ENCODE measurements at places on chromosomes 13 and 19.

DNA sequence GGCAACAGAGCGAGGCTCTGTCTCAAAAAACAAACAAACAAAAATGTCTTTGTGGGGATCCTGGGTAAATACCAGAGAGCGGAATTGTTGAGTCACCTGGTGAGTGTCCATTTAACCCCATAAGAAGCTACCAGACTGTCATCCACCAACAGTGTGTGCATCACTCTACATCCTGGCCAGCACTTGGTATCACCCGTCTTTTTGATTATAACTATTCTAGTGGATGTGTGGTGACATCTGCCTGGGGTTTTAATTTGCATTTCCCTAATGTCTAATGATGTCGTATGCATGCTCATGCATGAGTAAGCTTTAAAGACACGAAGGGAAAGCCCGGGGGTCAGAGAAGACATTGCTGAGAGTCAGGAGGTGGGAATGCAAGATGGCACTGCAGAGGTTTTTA is 126.7 kb upstream of the MRI1 start:
- DNase-seq, result no peak

GRCh38 chr13:61162636-61163035 is 253.0 kb downstream of the PCDH20 start:
- no peak for DNase-seq

DNA sequence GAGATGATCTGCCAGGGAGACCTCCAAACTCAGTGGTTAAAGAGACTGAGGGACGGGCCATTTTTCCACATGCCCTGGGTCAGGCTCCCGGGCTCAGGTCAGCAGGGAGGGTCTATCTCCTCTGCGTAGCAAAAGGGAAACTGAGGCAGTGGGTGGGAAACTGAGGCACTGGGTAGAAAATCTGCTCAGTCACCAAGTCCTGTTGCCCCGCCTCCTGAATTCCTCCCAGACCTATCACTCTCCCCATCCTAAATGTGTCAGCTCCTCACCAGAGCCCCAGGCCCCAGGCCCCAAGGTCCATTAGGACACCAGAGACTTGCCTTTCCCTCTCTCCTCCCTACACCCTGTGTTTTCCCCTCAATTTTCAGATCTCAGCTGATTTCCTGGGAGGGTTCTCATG is 2.4 kb downstream of the CD320 start:
- DNase-seq, result no peak

DNA sequence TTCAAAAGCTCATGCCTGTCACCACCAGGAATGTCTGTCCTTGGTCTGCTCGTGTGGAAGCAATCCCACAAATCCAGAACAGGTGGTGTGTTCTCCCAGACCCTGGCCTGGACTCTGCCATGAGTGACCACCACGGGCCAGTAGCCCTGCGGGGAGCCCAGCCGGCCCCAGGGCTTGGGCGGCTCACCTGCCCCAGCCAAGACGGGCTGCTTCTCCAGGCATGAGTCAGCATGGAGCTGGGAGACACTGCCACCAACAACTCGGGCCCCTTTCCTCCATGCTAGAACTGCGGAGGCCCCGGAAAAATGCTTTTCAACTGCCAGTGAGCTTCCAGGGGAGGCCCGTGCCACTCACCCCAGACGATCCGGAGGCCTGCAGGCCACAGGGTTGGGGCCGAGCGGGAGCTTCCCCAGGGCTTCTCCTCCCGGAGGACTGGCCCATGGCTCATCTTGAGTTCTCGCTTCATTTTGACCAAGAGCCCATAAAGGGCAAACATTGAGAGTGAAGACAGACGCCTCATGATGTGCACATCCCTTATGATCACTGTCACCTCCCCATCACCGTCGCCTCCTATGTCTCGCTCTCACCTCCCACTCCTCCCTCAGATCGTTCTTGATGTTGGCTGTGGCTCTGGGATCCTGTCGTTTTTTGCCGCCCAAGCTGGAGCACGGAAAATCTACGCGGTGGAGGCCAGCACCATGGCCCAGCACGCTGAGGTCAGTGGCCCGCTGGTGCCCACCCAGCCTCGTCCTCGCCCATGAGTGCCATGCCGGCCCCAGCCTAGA is 16.7 kb downstream of the YIPF2 start:
- DNase-seq, result no peak

DNA sequence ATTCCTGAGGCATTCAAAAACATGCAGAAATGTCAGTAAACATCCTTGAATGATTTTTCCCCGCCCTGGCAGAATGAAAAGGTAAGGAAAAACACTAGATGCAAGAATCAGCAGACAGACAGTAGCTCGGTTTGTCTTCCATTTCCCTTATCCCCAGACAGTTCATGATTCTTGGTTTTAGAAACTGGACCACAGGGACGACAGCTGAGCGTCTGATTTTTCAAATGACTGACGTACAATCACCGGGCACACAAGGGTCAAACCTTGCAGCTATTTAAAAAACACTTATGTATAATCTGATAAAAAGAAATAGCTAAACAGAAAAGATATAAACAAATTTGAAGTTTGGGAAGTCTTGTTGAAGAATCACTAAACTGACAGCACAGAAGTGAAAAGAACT is 47.1 kb downstream of the DCLK1 start:
- no peak for DNase-seq

- DNase-seq, result no peak
These were observed 9.2 kb upstream of the SERP2 start for GRCh38 chr13:44364345-44365000.

DNA sequence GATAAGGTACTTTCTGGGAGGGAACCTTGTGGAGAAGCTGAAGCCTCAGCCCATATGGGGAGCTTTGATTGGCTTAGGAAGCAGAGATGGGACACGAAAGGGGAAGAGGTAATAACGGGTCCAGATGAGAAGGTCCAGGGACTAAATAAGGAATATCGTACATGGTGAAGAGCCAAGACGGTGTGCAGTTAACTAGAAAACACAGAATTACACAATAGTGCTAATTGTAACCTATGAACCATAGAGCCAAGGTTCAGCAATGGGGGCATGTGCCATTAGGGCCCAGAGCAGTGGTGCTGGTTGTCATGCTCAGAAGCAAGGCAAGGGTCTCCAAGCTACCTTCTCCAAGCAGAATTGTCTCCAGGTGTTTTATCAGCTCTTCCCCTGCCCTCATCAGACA is 106.1 kb downstream of the IRS2 start:
- DNase-seq, result no peak

GRCh38 chr13:98599502-98600328 is 22.8 kb upstream of the STK24 start:
- no peak for DNase-seq

GRCh38 chr13:24249624-24250023 is 59.8 kb upstream of the C1QTNF9 start:
- no peak for DNase-seq

DNA sequence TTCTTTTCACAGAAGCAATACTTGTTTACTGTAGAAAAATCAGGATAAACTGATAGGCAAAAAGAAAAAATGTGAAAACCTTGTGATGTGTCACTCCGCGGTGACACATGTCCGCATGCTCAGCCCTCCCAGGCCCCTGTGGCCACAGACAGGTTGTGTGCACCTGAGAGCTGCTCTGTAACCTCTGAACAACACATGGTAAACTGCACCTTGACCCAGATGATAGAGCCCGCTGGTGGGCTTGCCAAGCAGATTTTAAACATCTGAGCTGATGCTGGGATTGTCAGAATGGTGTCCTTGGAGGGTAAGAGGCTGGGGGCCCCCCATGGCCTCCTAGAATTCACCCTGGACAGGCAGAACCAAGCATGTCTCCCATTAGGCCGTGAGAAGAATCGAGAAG is 33.8 kb downstream of the DHRS12 start:
- no peak for DNase-seq

GRCh38 chr19:12757544-12758274 is 6.1 kb downstream of the BEST2 start:
- peak; percentile 61 for DNase-seq

DNA sequence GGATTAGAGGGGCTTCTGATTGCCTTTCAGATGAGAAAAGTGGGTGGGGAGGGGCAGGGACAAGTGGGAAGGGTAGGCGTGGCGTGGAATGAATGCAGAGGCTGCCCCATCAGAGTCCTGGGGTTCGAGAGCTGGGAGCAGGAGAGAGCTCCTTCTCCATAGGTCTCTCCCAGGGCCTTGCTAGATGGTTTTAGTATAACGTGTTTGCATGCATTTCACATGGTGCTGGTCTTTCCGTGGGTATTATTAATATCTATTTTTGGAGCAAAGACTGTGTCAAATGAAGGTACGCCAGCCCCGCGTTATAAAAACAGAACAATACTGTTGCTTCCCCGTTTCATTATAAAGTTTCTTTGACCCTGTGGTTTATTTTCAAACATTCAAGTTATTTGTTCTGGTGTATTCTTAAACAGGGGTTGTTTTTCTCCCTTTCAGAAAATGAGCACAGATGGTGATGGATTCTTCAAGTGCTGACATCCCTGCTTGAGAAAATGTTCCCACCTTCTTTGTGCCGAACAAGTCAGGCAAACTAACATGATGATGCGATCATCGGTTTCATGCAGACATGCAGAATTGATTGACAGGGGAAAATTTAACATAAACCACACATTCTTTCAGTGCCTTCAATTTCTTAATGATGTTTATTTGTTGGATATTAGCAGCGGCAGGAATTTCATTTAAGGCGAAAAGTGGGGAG is 62.1 kb upstream of the ZNF536 start:
- DNase-seq, result no peak

Data from MV-4-11 (cell line).